GM04504 (cell line): ENCODE measurements at places on chromosomes 5 and 9.

- no peak for DNase-seq
These were observed 163.7 kb downstream of the GABBR2 start for GRCh38 chr9:98545021-98545420.

GRCh38 chr5:66595756-66596635, at the start of gene MAST4:
MAST4 (plus strand) TSS chr5:66596393; CDS start chr5:66596656, 263 bp downstream.
- peak; percentile 45 for DNase-seq

DNA sequence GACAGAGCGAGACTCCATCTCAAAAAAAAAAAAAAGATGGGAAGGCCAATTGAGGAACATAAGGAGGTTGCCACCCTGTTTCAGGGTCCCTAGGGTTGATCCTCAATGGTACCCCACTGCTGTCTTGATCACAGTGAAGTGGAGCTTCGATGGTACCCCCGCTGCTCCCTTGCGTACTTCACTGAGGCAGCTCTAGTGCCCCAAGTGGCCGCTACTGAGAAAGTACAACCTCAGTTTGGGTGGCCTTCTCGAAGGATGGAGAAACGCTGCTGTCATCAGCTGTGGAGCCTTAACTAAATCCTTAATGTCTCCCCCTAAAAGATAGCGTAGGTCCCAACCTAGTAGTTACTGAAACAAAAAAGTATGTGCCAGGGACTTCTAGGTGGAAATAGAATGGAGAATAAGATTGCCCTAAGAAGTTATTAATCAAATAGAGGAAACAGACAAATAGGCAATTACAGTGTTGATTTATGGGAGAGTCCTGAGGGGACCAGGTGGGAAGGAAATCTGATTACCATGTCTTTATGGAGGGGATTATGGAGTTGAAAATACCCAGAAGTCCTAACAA, 6.3 kb downstream of the TESK1 start:
- DNase-seq, result no peak

GRCh38 chr5:171957591-171958251, 48.7 kb downstream of the FBXW11 start:
- no peak for DNase-seq

GRCh38 chr9:78133751-78134150, 102.1 kb upstream of the CEP78 start:
- DNase-seq, result no peak

GRCh38 chr9:127567035-127567729, 44.9 kb upstream of the STXBP1 start:
- DNase-seq, result no peak

DNA sequence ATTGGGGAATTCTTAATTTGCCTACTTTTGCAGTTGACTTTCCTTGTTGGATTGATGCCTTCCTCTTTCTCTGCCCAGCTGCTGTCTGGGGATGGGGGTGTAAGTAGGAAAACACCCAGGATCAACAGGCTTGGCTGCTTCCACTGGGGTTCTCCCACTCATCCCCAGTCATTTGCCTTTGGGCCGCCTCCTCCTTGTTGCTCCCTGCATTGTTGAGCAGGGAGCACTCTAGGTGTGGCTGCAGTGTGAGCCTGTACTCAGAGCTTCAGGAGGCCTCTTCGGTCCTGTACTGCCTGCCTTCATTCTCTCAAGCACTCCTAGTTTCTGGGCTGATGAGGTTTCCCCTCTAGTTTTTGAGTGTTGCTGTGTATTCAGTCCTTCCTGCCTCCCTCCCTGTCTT, 12.1 kb downstream of the RHOBTB3 start:
- no peak for DNase-seq

DNA sequence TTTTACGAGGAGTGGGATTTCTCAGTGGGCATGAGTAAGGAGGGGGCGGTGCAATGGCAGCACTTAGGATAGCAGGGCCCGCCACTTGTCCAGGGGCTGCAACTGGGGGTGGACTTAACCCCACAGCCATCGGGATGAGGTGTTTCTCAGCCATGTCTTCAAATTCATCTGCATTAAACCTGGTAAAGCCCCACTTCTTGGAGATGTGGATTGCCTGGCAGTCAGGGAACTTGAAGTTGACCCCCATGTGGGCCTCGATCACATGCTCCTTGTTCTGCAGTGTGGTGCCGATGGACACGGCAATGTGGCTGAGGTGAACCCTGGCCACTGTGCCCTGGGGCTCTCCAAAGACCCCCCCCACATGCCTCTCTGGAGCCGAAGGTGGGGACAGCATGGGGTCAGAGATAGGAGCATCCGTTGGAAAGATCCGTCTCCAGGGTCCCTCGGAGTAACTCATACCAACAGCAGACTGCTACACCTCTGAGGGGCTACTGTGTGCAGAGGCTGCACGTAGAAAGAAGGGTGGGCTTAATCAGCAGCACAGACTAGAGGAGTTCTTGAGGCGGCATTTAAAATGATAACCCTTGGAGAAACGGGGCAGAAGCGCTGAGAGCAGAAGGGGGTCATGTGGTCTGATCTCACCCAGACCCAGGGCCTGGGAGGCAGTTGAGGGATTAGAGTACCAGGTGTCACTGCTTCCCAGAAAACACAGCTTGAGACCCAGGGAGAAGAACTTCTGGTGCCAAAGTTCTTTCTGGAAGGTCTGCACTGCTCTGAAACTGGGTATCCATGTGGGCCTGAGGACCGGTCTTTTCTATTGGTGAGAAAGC, 141.4 kb downstream of the MTX3 start:
- DNase-seq, result no peak

DNA sequence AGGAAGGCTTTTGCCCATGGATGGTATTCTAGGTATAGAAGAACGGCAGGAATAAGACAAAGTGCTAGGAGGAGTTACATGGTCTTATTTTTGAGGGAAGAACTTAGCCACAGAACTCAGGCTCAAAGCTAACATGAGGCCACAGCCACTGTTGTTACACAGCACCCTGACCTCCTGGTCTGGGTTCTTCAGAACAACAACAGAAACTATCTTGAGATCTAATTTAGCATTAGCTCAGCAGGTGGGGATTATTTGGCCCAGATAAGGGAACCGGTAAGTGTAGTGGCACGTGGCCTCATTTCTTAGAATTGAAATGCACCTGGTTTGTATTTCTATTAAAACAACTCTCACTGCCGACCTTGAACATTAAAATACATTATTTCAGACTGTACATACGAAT, 1168.7 kb upstream of the SEMA6A start:
- no peak for DNase-seq

GRCh38 chr9:35822926-35823325, 5.6 kb downstream of the FAM221B start:
- DNase-seq, result no peak

DNA sequence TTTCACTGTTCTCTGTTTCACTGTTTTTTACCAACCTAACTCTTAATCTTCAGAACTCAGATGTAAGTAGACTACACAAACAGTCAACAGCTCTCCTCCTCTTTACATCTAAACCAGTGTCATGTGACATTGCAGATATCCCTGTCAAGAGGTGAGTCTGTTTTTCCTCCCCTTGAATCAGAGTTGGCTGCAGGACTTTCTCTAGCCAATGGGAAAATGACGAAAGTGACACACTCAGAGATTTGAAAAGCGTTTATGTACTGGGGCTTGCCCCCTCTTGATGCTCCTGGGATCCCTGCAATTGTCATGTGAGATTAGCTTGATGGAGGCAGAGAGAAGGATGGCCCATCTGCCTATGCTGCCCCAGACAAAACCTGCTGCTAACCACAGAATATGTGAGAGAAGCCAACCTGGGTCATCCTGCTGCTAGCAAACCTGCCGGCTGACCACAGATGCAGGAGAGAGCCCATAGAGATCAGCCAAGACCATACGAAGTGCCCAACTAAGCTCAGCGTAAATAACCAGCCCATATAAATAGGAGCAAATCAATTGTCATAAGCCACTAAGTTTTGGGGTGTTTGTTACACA, 111.1 kb downstream of the ASTN2 start:
- DNase-seq, result no peak

- no peak for DNase-seq
These were observed 78.0 kb downstream of the AMBP start for GRCh38 chr9:114000063-114000454.

DNA sequence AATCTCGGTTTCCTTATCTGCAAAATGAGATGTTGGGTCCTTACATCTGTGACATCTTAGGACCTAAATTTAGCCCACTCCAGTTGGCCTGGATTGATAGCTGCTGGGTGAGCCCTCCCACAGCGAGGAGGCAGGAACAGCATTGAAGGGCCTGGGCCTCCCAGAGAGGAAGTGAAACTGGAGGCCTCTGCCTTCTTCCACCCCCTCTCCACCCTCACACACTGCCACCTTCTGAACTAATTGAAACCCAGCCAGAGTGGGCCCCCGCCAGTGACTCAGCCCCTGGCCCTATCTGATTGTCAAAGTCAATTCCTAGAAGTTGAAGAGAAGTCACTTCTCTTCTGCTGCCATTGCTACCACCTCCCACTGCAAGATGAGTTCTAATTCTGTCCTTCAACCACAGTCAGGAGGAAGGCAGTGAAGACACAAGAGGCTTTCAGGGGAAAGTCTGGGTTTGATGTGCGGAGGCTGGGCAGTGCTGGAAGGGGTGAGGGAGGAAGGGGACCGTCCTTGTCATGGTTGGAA, 55.2 kb upstream of the NEK6 start:
- no peak for DNase-seq

DNA sequence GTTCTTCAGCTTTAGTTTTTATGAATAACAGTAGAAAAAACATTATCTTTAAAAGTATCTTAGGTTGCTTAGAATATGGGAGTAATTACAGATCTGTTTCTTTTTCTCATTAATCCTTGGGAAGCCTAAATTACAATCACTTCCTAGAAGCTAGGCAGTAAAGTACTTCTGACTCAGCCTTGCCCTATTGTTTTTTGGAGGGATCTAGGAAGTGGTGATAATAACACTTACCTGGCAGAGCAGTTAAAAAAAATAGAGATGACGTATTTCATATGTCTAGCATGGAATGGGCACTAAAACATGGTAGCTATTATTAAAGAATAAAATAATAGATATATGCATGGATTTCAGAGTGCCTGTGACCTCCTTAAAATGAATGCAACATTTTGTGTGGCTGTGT, 8.2 kb upstream of the FST start:
- DNase-seq, result no peak

- no peak for DNase-seq
These were observed at the start of gene C7 for GRCh38 chr5:40909264-40909663. C7 (plus strand) TSS chr5:40909497; CDS start chr5:40909611, 114 bp downstream.

DNA sequence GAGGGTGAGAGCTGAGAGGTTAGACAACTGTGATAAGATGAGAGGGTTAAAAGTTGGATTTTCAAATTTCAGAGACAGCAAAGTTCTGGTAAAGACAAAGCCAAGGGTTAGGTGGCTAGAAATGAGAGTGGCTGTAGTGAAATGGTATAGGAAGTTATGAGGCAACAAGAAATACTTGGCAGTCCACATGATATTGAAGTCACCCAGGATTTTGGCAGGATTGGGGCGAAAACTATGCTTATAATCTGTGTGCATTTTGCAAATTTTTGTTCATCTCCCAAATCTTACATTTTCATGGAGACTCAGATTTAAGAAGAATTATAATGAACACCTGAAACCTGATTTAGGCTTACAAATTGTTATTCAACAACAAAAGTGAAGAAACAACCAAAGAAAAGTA, 35.6 kb downstream of the C9 start:
- no peak for DNase-seq

DNA sequence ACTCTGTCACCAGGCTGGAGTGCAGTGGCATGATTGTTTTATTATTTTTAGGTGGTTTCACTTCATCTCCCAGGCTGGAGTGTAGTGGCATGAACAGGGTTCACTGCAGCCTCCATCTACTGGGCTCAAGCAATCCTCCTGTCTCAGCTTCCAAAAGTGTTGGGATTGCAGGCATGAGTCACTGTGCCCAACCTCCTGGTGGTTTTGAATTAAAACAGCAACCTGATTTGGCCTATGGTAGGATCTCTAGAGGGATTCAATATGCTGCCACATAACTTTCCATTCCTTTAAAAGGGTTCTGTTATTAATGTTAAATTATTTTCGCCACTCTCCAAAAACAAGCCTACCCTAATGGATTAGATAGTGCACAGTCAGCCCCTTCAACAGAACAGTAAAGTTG, 9.9 kb upstream of the HSPA4 start:
- no peak for DNase-seq

DNA sequence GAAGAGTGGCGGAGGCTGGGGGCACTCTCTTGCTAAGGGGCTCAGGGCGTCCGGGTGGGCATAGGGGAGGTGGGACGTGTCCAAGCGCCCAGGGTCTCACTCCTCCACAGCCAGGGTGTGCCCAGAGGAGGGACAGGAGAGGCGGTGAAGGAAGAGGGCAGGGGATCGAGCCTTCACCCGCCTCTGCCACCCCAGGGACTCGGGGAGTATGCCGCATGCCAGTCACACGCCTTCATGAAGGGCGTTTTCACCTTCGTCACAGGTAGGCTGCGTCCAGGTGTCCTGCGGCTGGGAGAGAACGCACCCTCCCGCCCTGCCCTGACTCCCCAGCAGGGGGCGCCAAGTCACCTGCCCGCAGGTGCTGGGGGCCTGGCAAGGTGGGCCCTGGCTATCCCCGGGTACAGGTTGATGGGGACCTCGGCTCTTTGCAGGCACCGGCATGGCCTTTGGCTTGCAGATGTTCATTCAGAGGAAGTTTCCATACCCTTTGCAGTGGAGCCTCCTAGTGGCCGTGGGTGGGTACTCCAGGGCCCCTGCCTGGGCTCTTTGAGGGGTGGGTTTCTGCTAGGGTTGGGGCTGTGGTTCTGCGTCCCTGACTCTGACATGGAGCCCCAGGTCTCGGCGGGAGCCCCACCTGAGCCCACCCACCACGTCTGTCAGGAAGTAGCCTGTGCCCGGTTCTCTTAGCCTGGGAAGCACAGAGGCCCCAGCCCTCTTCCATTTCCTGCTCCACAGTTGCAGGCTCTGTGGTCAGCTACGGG, 552 bp downstream of the TMEM141 start:
- DNase-seq, result no peak

- DNase-seq, result no peak
These were observed 105.1 kb downstream of the PHF2 start for GRCh38 chr9:93681269-93682154.

DNA sequence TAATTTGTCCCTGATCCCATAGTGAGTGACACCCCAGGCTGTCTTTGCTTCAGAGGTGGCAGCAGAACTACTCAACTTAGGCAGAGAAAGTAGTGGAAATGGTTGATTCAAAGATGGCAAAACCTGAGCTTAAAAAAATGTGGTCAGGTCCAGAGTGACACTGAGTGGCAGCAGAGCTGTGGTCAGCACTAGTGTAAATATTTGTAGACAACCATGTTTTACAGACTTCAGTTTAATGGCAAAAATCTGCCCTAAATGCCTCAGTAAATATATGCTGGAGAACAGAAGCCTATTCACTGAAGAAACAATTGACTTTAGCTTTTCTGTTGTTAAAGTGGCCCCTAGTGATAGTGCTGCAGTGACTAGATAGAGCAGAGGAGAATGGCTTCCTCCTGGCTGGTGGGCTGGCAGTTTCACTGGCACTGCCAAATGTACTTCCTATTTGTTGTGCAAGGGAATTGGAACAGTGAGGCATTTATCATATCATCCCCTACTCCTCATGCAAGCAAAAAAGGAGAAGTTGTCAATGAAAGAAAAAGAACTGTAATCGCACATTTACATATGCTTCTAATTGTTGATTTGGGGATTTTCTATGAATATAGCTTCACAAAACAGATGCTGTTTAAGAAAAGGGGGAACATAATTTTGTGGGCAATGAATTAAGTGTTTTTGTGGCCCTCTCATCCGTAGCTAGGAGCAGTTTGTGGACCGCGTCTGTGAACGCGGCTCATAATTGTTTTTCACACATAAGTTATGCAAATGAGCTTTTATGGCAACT, 12.0 kb downstream of the PBX3 start:
- no peak for DNase-seq
